ENCODE measurements at places on chromosomes 7 and 10. TPM values are rescaled to one million over a fixed set of nuclear protein-coding genes. Genes with fewer than 3 reads are reported as not detected.

DNA sequence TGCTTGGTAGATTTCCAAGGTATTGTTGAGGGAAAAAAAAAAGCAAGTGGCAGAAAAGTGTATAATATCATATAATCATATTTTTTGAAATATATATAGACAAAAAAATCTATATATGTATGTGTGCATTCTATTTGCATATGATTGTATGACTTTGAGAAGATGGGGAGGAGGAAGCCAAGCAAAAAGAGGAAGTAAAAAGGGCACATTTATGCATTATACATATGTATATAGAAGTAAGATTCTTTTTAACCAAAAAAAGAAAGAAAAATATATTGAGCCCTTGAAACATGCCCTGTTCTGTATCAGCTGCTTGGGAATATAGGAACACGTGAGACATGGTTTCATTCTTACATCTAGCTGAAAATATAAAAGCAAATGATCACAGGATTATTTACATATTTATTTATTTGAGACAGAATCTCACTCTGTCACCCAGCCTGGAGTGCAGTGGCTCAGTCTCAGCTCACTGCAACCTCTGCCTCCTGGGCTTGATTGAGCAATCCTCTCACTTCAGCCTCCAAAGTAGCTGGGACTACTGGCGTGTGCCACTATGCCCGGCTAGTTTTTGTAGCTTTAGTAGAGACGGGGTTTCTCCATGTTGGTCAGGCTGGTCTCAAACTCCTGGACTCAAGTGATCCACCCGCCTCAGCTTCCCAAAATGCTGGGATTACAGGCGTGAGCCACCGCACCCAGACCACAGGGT is 18.0 kb upstream of the SLF2 start:
- H3K4me1 ChIP-seq = no peaks in the 10 kb centered on the region
- peaks cover 3% of the 10 kb centered on the region for H3K27me3 ChIP-seq
- no peak for DNase-seq
- no peak overlapping the region for H3K4me3 ChIP-seq

- peaks cover 3% of the 10 kb centered on the region for H3K4me1 ChIP-seq
- H3K27me3 ChIP-seq = peaks cover 30% of the 10 kb centered on the region
- DNase-seq = peak; percentile 60
Measured at GRCh38 chr10:61899069-61899531, 2.4 kb upstream of the ARID5B start.

DNA sequence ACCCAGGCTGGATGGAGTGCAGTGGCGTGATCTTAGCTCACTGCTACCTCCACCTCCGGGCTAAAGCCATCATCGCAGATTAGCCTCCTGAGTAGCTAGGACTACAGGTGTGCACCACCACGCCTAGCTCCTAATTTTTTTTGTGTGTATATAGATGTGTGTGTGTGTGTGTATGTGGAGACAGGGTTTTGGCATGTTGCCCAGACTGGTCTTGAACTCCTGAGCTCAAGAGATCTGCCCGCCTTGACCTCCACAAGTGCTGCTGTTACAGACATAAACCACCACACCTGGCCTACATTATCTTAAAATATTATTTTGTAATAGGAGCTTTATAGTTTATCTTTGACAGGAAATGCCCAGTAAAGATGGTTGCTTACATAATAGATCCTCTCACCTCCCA is 25.0 kb downstream of the FOXP2 start:
- H3K36me3 ChIP-seq = no peaks in the 10 kb centered on the region
- H3K27me3 ChIP-seq = peaks cover 22% of the 10 kb centered on the region
- DNase-seq = peak; percentile 55
- H3K4me3 ChIP-seq = no peak overlapping the region

DNA sequence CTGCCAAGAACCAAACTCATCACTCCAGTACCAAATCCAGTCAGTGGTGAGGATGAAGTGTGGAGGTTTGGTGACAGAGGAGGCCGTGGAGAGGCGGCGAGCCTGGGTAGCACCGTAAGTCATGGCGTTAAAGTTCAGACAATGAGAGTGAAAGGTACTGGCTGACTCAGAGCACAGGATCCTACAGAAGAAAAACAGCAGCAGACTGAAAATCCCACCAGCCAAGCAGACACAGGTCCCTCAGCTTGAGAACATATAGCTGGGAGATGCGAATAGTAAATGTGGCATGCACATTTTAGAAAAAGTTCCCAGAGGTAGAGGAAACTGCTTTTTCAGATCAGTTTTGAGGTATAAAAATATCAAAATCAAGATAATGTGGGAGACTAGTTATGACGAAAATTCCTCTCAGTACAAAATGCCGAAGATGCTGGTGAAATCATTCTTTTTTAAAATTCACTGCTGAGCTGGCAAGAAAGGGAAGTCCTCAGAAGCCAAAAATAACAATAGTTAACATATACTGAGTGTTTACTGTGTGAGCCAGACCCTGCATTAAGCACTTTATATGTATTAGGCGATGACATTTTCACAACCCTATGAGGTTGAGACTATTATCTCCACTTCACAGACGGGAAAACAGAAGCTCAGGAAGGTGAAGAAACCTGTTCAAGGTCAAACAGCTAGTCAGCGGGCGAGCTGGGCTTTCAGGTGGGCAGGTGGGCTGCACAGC is 20.9 kb downstream of the PARP12 start:
- H3K27me3 ChIP-seq = no peaks in the 10 kb centered on the region
- DNase-seq = no peak
- H3K27ac ChIP-seq = no peak overlapping the region
- H3K4me1 ChIP-seq = peaks cover 11% of the 10 kb centered on the region
- no peak overlapping the region for H3K4me3 ChIP-seq
- H3K36me3 ChIP-seq = no peaks in the 10 kb centered on the region

- no peak overlapping the region for H3K4me3 ChIP-seq
- no peaks in the 10 kb centered on the region for H3K27me3 ChIP-seq
- no peak overlapping the region for H3K27ac ChIP-seq
- DNase-seq = peak; percentile 34
Measured at GRCh38 chr7:121267612-121268011, 61.2 kb upstream of the WNT16 start.

- H3K27me3 ChIP-seq = no peaks in the 10 kb centered on the region
- no peaks in the 10 kb centered on the region for H3K36me3 ChIP-seq
- H3K4me3 ChIP-seq = no peak overlapping the region
Measured at GRCh38 chr7:116577320-116577871, 52.6 kb downstream of the CAV1 start.

DNA sequence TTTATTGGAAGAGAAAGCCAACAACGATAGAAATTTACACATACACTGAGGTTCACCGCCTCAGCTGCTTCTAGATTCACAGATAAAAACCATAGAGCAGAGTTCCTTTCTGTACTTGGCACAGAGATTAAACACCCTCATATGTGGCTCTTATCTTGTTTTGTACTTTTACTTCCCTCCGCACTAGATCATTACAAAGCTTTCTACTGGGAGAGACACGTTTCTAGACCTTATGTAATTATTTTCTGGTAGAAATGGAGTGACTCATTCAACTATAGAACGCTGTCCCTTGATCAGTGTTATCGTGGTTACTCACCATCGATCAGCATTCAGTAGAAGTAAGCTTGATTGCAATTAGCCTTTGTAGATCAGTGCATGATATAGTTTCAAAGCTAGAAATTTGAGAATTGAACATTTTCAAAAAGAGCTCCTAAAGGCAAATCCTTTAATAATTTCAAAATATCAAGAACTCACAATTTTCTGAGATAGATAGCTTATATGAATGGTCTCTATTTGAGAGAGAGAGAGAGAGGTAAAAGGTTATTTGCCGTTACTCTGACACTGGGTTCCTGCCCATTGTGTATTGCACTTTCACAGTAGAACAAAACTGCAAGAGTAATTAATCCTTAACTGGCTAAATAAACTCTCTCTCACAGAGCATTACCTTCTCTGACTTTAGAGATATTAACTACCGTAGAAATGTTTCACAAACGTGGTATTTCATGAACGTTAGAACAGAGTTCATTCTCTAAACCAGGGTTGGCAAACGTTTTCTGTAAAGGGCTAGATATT is 26.1 kb upstream of the DNAJC1 start:
- H3K36me3 ChIP-seq = no peaks in the 10 kb centered on the region
- no peaks in the 10 kb centered on the region for H3K27me3 ChIP-seq
- DNase-seq = peak; percentile 69
- H3K27ac ChIP-seq = no peak overlapping the region
- no peaks in the 10 kb centered on the region for H3K4me1 ChIP-seq

DNA sequence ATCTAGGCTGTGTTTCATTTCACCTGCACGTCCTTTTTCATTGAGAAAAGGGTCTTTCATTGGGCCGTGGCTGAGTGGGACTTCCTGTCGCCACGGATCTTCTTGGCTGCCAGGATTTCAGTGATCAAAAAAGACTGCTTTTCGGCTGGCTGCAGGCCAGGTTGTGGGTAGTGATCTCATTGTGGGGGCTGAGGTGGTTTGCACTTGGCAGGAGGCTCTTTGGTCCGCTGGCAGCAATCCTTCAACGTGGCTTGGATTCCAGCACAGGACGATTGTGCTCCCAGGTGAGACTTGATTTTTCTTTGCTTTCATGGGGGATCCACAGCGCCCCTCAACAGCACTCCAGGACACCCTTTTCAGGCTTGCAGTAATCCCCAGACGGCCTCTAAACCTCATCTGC is 29.0 kb upstream of the ZNF273 start:
- DNase-seq = no peak
- no peak overlapping the region for H3K4me3 ChIP-seq
- H3K36me3 ChIP-seq = no peaks in the 10 kb centered on the region

- no peaks in the 10 kb centered on the region for H3K4me1 ChIP-seq
- H3K27ac ChIP-seq = no peak overlapping the region
- no peaks in the 10 kb centered on the region for H3K27me3 ChIP-seq
- H3K36me3 ChIP-seq = peaks cover 24% of the 10 kb centered on the region
Measured at GRCh38 chr10:49844775-49845595, 82.9 kb upstream of the OGDHL start.

- H3K4me1 ChIP-seq = no peaks in the 10 kb centered on the region
- H3K4me3 ChIP-seq = no peak overlapping the region
- H3K27me3 ChIP-seq = no peaks in the 10 kb centered on the region
- peaks cover 62% of the 10 kb centered on the region for H3K36me3 ChIP-seq
Measured at GRCh38 chr7:139588632-139589031, 65.1 kb downstream of the CLEC2L start.

- no peaks in the 10 kb centered on the region for H3K36me3 ChIP-seq
- no peak overlapping the region for H3K27ac ChIP-seq
- H3K27me3 ChIP-seq = peaks cover 20% of the 10 kb centered on the region
- DNase-seq = peak; percentile 87
- peaks cover 3% of the 10 kb centered on the region for H3K4me1 ChIP-seq
Measured at GRCh38 chr10:101018600-101019439, 12.1 kb downstream of the PDZD7 start.

- H3K27me3 ChIP-seq = no peaks in the 10 kb centered on the region
- H3K4me3 ChIP-seq = peak overlapping the region; percentile 22
- DNase-seq = peak; percentile 85
- no peaks in the 10 kb centered on the region for H3K36me3 ChIP-seq
- peak overlapping the region; percentile 44 for H3K27ac ChIP-seq
Measured at GRCh38 chr7:15015545-15016314, 113.2 kb upstream of the DGKB start.

- H3K4me1 ChIP-seq = no peaks in the 10 kb centered on the region
- H3K27ac ChIP-seq = no peak overlapping the region
- no peaks in the 10 kb centered on the region for H3K36me3 ChIP-seq
- no peaks in the 10 kb centered on the region for H3K27me3 ChIP-seq
Measured at GRCh38 chr10:132724446-132724845, 61.5 kb downstream of the NKX6-2 start.

DNA sequence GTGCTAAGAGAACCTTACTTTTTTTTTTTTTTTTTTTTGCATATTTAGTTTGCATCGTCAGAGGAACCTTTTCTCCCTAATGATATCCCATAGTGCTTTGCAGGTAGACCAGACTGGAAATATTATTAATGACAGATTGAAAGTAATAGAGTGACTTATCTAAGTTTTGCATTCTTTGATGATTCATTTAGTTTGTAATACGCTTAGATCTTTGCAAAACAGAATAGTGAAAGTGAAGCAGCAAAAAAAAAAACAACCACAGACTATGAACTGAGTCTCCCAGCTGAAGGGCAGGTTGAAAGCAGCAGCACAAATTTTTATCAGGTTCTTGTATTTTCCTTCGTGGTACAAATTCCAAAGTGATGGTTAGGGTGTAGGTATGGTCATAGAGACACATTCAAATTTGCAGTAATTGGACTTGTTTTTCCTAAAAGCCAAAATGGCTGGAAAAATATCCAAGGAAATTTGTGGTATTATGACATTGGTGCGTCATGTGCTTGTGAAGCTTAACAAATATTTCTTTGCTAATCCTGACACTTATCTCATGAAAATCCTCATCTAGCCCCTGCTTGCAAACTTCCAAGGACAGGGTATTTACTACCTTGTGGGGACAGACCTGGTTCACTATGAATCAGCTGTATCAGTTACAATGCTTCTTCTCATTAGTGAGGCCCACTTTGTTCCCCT is 81.8 kb upstream of the CREB5 start:
- no peaks in the 10 kb centered on the region for H3K27me3 ChIP-seq
- DNase-seq = no peak
- H3K36me3 ChIP-seq = no peaks in the 10 kb centered on the region
- no peak overlapping the region for H3K27ac ChIP-seq
- peaks cover 21% of the 10 kb centered on the region for H3K4me1 ChIP-seq

DNA sequence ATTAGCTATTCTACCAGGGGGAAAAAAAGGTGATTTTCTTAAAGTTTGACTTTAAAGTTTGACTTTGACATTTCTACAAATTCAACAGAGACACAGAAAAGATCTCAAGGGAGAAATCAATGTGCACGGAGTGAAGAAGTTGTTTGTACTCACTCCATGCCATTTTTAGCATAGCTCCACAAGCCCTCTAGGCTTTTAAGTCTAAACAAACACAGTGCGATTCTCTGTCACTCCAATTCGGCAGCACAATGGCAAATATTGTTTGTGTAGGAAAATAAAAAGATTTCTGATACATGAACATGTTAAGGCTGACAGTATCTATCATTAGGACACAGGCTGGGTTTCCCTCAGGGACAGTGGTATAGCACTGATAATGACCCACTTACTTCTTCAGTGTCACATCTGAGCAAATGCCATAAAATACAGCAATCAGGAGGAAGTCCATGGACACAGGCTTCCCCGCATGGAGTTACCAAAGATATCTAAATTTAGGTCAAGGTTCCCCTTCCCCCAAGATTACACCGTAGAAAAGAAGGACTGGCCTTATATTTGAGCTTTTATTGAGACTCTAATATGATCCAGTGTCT is 28.0 kb downstream of the GSAP start:
- no peak overlapping the region for H3K4me3 ChIP-seq
- H3K4me1 ChIP-seq = peaks cover 35% of the 10 kb centered on the region
- no peaks in the 10 kb centered on the region for H3K27me3 ChIP-seq
- peak overlapping the region; percentile 73 for H3K27ac ChIP-seq

GRCh38 chr7:24440892-24441291 is 132.4 kb upstream of the PALS2 start:
- H3K27me3 ChIP-seq = no peaks in the 10 kb centered on the region
- H3K4me3 ChIP-seq = no peak overlapping the region
- no peak overlapping the region for H3K27ac ChIP-seq
- no peaks in the 10 kb centered on the region for H3K4me1 ChIP-seq
- no peaks in the 10 kb centered on the region for H3K36me3 ChIP-seq

- H3K27me3 ChIP-seq = no peaks in the 10 kb centered on the region
- H3K4me3 ChIP-seq = no peak overlapping the region
- H3K4me1 ChIP-seq = no peaks in the 10 kb centered on the region
Measured at GRCh38 chr7:27665531-27665930, 2.8 kb upstream of the HIBADH start.

- peak overlapping the region; percentile 85 for H3K4me3 ChIP-seq
- no peaks in the 10 kb centered on the region for H3K36me3 ChIP-seq
- no peaks in the 10 kb centered on the region for H3K4me1 ChIP-seq
- peaks cover 63% of the 10 kb centered on the region for H3K27me3 ChIP-seq
- H3K27ac ChIP-seq = no peak overlapping the region
Measured at GRCh38 chr7:131106681-131107336, 220.9 kb upstream of the MKLN1 start.

The ESYT2 gene
- total RNA-seq = 40.3 TPM

The TAS2R41 gene
- not detected for total RNA-seq

The SPDYE18 gene
- 0.27 TPM for total RNA-seq

The NANOS1 gene
- 1.5 TPM for total RNA-seq

The ITIH5 gene
- total RNA-seq = 0.11 TPM

The CCDC3 gene
- total RNA-seq = 4.3 TPM

The CLRN3 gene
- not detected for total RNA-seq

The ARHGEF35 gene
- total RNA-seq = 0.35 TPM

Measured in cardiac muscle cell (in vitro differentiated cells and primary cell).